ENCODE measurements at places on chromosomes 12 and 14.
A peak's percentile ranks its signal among the peaks of the same experiment; 100 is the strongest.

GRCh38 chr12:117470804-117471203 lies 109.4 kb upstream of the NOS1 start:
- H3K27ac ChIP-seq: no peak overlapping the region
- no peak for DNase-seq
- no peaks in the 10 kb centered on the region for H3K27me3 ChIP-seq
- no peak overlapping the region for H3K4me3 ChIP-seq
- no peaks in the 10 kb centered on the region for H3K36me3 ChIP-seq

DNA sequence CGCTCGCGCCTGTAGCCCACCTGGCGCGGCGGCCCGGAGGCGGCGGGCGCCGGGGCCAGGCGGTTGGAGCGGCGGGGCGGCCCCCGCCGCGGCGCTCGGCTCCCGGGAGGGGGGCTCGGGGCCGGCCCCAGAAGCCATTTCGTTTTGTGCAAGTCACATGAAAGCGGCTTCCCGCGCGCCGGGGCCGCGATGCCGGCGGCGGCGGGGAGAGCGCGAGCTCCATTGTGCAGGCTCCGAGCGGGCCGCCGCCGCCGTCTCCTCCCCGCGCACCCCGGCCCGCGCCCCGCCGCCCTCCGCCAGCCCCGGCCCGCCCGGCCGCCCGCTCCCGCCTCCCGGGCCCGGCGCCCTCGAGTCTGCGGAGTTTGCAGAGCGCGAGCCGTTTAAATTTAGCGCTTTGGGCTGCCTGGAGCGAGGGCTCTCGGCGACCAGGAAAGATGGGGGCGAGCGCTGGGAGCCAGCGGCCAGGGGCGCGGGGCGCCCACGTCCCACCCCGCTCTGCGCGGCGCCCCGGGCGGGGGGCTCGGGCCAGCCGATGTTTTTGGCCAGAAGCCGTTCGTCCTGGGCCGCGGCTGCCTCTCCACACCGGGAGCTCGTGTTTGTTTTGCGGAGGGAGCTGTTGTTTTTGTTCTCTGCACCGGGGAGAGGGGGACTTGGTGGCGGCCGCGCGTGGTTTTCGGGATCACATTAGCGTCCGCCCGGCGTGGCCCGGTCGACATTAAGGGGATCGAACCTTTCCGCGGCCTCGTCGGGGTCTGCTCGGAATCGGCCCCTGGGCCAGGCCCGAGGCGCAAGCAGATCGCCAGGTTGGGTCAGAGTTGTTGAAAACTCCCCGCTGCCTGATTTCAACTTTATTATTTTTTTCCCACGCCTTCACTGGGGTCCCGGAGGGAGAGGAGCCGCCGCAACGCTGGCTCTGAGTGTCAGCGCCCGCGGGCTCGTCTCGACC lies 982 bp downstream of the BCL7A start:
- peak overlapping the region; percentile 79 for H3K27ac ChIP-seq
- no peaks in the 10 kb centered on the region for H3K36me3 ChIP-seq
- H3K27me3 ChIP-seq: no peaks in the 10 kb centered on the region
- H3K4me1 ChIP-seq: peaks cover 14% of the 10 kb centered on the region

GRCh38 chr14:78314484-78314883 lies 144.3 kb downstream of the NRXN3 start:
- peaks cover 33% of the 10 kb centered on the region for H3K27me3 ChIP-seq
- DNase-seq: no peak
- no peak overlapping the region for H3K27ac ChIP-seq
- H3K36me3 ChIP-seq: no peaks in the 10 kb centered on the region
- H3K4me1 ChIP-seq: no peaks in the 10 kb centered on the region

- H3K4me1 ChIP-seq: peaks cover 8% of the 10 kb centered on the region
- DNase-seq: no peak
- H3K27ac ChIP-seq: peak overlapping the region; percentile 64
These were observed 13.2 kb upstream of the CDH24 start for GRCh38 chr14:23070262-23071129.

DNA sequence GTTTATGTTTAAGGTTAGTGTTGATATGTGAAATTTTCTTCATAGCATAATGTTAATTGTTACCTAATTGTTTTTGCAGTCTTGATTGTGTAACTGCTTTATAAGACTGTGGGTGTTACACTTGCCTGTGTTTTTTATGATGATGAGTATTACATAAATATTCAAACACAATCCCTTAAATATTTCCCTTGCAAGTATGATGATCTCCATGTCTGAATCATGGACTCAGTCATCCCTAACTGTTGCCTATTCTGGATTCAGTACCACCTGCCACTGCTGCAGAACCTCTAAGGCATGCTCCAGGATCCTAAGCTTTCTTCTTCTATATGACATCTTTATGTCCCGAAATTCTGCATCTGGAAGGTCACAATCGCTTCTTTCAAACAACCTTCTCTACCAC lies 246.3 kb upstream of the CLEC14A start:
- H3K27ac ChIP-seq: no peak overlapping the region
- no peak for DNase-seq
- no peaks in the 10 kb centered on the region for H3K4me1 ChIP-seq
- no peak overlapping the region for H3K4me3 ChIP-seq
- H3K27me3 ChIP-seq: no peaks in the 10 kb centered on the region
- no peaks in the 10 kb centered on the region for H3K36me3 ChIP-seq

GRCh38 chr14:101357038-101357437 lies 204.3 kb upstream of the DIO3 start:
- no peaks in the 10 kb centered on the region for H3K36me3 ChIP-seq
- no peak overlapping the region for H3K4me3 ChIP-seq
- no peak overlapping the region for H3K27ac ChIP-seq
- peaks cover 11% of the 10 kb centered on the region for H3K27me3 ChIP-seq

DNA sequence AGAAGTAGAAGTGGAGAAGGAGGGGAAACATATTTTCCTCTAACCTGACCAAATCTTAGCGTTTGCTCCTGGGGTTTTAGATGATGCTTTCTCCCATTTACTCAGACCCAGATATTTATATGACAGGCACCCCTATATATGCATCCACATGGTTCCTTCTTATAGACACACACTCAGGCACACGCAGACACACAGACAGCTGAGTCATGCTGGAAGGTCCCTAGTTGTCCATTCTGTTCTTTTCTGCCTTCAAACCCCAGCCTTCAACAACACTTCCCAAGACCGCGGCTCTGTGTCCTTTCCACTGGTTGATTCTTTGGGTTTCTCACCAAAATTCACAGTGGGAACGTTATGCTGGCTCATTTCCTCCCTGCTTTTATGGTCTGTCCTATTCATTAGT lies 52.1 kb downstream of the HSPB8 start:
- no peaks in the 10 kb centered on the region for H3K4me1 ChIP-seq
- H3K27ac ChIP-seq: no peak overlapping the region
- no peaks in the 10 kb centered on the region for H3K36me3 ChIP-seq
- no peak overlapping the region for H3K4me3 ChIP-seq
- no peak for DNase-seq

DNA sequence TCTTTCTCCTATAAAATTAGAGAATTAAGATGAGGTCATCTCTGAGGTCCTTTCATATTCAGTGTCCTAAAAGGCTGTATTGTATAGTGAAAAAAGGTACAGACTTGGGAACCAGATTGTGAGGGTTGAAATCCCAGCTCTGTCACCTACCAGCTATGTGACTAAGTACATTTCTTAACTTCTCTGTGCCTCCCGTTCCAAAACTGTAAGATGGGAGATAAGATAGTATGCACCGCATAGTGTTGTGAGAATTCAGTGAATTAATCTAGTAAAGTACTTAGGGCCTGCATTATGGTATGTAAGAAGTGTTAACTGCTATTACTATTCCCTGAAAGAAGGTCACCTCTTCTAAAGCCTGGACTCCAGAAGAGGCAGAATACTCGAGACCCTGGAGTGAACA lies 60.6 kb downstream of the GNG2 start:
- H3K27me3 ChIP-seq: no peaks in the 10 kb centered on the region
- DNase-seq: no peak
- H3K27ac ChIP-seq: no peak overlapping the region
- H3K4me3 ChIP-seq: no peak overlapping the region

GRCh38 chr12:124509676-124510300 lies 57.6 kb downstream of the NCOR2 start:
- no peak overlapping the region for H3K4me3 ChIP-seq
- peaks cover 22% of the 10 kb centered on the region for H3K36me3 ChIP-seq
- H3K27me3 ChIP-seq: no peaks in the 10 kb centered on the region
- H3K27ac ChIP-seq: peak overlapping the region; percentile 97
- DNase-seq: peak; percentile 86
- H3K4me1 ChIP-seq: peaks cover 57% of the 10 kb centered on the region

- H3K36me3 ChIP-seq: no peaks in the 10 kb centered on the region
- H3K27ac ChIP-seq: no peak overlapping the region
- H3K4me1 ChIP-seq: no peaks in the 10 kb centered on the region
These were observed 73.4 kb downstream of the SLC38A4 start for GRCh38 chr12:46752396-46752795.

GRCh38 chr12:130650131-130650530 lies 66.0 kb downstream of the RIMBP2 start:
- H3K36me3 ChIP-seq: no peaks in the 10 kb centered on the region
- no peaks in the 10 kb centered on the region for H3K4me1 ChIP-seq
- DNase-seq: no peak
- H3K4me3 ChIP-seq: no peak overlapping the region
- H3K27me3 ChIP-seq: peaks cover 3% of the 10 kb centered on the region

GRCh38 chr12:101616027-101616494 lies 21.3 kb downstream of the MYBPC1 start:
- DNase-seq: no peak
- H3K4me1 ChIP-seq: no peaks in the 10 kb centered on the region
- H3K36me3 ChIP-seq: no peaks in the 10 kb centered on the region
- no peak overlapping the region for H3K4me3 ChIP-seq

DNA sequence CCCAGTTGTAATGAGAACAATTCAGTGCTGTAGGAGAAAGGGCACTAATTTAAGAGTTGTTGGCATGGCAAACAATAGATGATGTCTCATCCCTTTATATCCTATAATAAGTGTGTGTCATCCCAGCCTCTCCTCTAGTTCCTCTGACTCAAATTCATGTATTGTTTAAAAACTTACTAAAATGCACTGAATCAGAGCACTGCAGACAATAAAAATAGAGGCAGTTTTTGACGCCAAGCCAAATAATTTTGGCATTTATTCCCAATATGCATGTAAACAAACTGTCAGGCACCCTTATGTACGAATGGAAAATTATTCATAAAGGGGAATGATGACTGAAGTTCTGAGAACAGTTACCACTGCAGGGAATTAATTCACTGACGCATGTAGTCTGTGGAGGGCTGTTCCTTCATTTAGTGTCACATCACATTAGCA lies 57.9 kb upstream of the TMX1 start:
- peaks cover 8% of the 10 kb centered on the region for H3K4me1 ChIP-seq
- H3K27ac ChIP-seq: no peak overlapping the region
- DNase-seq: no peak
- no peaks in the 10 kb centered on the region for H3K36me3 ChIP-seq

DNA sequence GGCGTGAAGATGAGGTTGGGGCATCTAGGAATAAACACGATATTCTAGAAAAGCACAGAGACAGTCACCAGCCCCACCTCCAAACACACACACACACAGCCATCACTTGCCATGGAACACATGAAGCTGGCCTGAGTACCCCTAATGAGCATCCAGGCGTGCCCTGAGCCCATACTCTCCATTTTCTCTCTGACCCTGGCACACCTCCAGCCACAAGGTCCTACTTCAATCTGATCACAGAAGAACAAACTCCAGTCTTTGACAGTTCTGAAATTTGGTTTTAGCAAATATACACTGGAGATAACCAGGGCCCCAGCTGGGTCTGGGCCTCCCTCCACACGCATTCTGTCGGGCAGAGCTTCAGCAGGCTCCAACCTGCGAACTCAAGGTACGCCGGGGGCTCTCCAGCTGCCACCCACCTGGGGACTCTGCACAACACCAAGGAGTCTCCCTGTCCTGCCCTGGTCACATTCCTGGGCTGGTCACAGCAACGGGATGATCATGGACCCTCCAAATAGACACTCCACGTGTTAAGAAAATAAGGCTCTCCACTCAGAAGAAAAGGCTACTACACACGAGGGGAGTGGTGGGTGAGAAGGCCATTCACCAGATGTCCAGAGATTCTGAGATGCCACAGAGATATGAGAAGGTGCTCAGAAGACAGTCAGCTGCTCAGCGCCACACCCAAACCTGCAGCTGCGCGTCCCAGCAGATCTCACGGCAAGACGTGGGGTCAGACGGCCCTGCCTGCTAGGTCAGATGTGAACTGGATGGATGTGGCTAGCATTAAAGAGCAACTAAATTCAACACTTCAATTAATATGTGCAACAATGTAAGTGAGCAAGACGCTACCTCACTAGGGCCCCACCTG lies 57.0 kb upstream of the PNMA1 start:
- H3K4me1 ChIP-seq: peaks cover 24% of the 10 kb centered on the region
- H3K27me3 ChIP-seq: no peaks in the 10 kb centered on the region
- H3K4me3 ChIP-seq: no peak overlapping the region
- no peak for DNase-seq
- peak overlapping the region; percentile 46 for H3K27ac ChIP-seq

- no peak overlapping the region for H3K27ac ChIP-seq
- H3K4me1 ChIP-seq: no peaks in the 10 kb centered on the region
- no peak overlapping the region for H3K4me3 ChIP-seq
- DNase-seq: no peak
- no peaks in the 10 kb centered on the region for H3K36me3 ChIP-seq
These were observed 145.7 kb downstream of the GALC start for GRCh38 chr14:87847216-87847755.

DNA sequence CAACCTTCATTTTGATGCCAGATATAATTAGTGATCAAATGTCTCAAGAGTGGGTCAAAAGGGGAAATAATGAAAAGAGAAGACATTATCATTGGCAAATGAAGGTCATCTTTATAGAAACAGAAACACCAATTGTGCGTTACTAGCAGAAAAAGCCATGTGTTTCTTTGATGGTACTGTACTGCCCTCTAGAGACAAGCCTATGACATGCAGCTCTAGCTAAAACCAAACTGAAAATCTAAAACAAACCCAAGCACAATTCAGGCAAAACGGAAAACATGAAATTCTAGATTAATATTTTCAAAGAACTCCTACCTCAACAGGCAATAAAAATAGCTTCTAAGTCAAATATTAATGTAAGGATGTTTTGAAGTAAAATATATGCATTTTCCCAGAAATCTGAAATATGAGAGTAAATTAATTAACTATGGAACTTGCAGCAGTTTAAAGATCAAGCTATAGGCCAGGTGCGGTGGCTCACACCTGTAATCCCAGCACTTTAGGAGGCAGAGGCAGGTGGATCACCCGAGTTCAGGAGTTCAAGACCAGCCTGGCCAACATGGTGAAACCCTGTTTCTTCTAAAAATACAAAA lies 115.4 kb downstream of the KLHL28 start:
- H3K4me1 ChIP-seq: no peaks in the 10 kb centered on the region
- peaks cover 17% of the 10 kb centered on the region for H3K27me3 ChIP-seq
- no peak overlapping the region for H3K4me3 ChIP-seq
- no peak overlapping the region for H3K27ac ChIP-seq
- no peak for DNase-seq

- no peaks in the 10 kb centered on the region for H3K36me3 ChIP-seq
- no peak for DNase-seq
- no peak overlapping the region for H3K27ac ChIP-seq
- no peaks in the 10 kb centered on the region for H3K27me3 ChIP-seq
These were observed 2.5 kb downstream of the CD163 start for GRCh38 chr12:7501031-7501588.

GRCh38 chr12:92871116-92871515 lies 58.0 kb downstream of the EEA1 start:
- 0 out of 2 replicates have a peak, but pooled peaks cover 3% of the 10 kb centered on the region for H3K36me3 ChIP-seq
- no peaks in the 10 kb centered on the region for H3K4me1 ChIP-seq
- H3K27me3 ChIP-seq: no peaks in the 10 kb centered on the region
- H3K4me3 ChIP-seq: no peak overlapping the region
- DNase-seq: no peak
